ENCODE measurements at places on chromosomes 2 and 18.
A peak's percentile ranks its signal among the peaks of the same experiment; 100 is the strongest.

DNA sequence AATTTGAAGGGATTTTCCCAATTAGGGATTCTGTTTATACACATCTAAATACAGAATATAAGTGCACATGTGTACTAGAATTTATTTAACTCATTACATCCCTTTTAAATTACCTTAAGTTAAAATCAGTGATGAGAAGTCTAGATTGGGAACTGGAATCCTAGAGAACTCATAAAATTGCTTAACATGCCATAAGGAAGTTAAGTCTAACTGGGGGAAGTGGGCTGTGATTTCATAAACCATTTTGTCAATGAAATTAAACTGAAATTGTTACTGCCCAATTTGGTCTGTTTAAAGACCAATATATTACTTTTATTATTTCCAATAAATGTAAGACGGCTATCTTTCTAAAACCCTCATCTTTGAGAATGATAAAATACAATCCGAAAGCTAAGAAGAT is 72.3 kb upstream of the CD226 start:
- H3K27ac ChIP-seq, result no peak overlapping the region
- H3K4me1 ChIP-seq, result no peaks in the 10 kb centered on the region
- H3K36me3 ChIP-seq, result peaks cover 14% of the 10 kb centered on the region
- no peaks in the 10 kb centered on the region for H3K27me3 ChIP-seq
- no peak for DNase-seq
- H3K4me3 ChIP-seq, result no peak overlapping the region

DNA sequence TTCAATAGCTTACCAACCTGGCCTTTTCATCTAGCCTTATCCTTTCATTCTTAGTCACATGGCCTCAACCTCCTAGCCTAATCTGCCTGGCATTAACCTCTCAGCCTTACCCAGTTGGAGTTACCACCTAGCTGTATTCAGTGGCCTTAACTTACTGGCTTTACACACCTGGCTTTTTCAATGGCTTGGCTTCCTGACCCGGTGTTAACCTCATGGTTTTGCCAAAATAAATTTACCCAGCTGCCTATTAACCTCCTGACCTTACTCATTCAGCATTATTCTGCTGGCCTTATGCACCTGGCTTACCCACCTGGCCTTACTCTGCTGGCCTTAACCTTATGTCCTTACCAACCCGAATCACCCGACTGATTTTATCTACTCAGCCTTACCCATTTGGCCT is 135.5 kb upstream of the ZSWIM2 start:
- H3K36me3 ChIP-seq, result no peaks in the 10 kb centered on the region
- H3K27ac ChIP-seq, result no peak overlapping the region
- DNase-seq, result no peak

- DNase-seq, result no peak
- peaks cover 38% of the 10 kb centered on the region for H3K36me3 ChIP-seq
- peaks cover 13% of the 10 kb centered on the region for H3K4me1 ChIP-seq
- H3K27ac ChIP-seq, result no peak overlapping the region
- no peak overlapping the region for H3K4me3 ChIP-seq
- no peaks in the 10 kb centered on the region for H3K27me3 ChIP-seq
Observed at GRCh38 chr2:121372082-121372481, 87.1 kb upstream of the TFCP2L1 start.

DNA sequence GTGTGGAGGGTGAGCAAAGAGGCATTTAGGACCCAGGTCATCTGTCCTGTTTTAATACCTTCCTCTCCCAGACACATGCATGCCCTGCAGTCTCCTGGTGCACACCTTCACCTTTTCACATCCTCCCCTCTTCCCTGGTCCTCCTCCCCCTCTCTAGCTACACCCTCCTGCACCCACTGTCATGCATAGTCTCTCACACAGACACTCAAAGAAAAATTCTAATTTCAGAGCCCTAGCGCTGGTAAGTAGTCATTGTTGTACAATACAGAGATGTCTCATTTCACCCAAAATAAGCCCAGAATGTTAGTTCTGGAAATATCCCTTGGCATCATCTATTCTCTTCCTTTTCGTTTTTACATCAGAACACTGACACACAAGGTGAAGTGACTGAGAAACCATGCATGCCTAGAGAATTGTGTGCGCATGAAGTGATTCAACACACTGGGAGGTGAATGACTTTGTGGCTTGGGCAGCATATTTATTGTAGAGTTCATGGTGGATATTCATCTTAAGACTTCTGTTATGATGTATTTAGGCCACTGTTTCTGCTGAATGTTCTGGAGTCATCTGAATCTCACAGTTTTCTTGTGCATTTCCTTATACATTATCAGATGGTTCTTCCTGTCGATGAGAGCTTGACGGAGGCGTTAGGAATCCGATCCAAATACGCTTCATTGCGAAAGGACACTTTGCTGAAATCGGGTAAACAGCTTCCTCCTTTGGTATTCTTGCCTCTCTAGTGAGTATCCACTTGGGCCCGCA is 69.9 kb downstream of the COA5 start:
- peaks cover 16% of the 10 kb centered on the region for H3K4me1 ChIP-seq
- H3K27ac ChIP-seq, result peak overlapping the region; percentile 24
- no peak for DNase-seq
- H3K36me3 ChIP-seq, result peaks cover 63% of the 10 kb centered on the region
- H3K27me3 ChIP-seq, result no peaks in the 10 kb centered on the region

DNA sequence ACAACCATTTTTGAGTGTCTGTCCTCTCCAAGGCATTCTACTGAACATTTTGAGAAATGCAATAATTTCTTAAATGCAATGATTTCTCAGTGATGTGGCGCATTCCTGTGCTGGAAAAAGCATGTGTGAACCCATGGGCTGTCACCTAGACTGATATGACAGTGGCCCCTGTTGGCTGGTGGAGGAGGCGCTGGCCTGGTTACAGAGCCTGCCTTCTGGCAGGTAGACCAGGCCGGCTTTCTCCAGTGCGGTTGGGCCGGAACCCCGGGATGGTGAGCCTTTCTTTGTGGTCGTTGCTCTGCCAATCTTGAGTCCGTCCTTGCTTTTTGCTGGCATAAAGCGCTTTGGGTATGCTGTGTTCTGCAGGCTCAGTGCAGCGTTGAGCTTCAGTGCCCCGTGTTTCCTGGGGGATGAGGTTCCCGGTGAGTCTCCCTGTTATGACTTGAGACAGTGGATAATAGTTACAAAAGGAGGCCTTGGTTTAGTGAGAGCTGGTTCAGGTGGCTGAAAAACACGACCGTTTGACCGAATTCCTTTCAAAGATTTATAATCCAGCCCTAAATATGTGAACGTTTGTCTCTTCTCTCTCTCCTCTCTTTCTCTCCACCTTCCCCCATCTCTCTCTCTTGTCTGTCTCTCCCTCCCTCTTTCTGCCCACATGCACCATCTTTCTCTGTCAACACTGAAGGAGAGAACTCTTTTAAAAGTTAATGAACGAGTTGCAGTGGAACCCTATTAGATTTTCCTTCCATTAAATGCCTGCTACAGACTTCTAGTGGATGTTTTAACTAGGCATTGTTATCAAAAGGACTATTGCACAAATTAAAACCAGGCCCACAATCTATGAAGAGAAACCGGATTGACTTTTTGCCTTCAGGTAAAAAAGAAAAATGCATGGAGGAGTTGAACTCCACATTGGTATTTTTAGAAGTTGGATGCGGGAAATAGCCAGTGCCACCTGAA is 34.0 kb downstream of the TSHZ1 start:
- H3K27ac ChIP-seq, result peak overlapping the region; percentile 95
- no peaks in the 10 kb centered on the region for H3K27me3 ChIP-seq
- peak overlapping the region; percentile 10 for H3K4me3 ChIP-seq
- peaks cover 86% of the 10 kb centered on the region for H3K4me1 ChIP-seq
- DNase-seq, result no peak

DNA sequence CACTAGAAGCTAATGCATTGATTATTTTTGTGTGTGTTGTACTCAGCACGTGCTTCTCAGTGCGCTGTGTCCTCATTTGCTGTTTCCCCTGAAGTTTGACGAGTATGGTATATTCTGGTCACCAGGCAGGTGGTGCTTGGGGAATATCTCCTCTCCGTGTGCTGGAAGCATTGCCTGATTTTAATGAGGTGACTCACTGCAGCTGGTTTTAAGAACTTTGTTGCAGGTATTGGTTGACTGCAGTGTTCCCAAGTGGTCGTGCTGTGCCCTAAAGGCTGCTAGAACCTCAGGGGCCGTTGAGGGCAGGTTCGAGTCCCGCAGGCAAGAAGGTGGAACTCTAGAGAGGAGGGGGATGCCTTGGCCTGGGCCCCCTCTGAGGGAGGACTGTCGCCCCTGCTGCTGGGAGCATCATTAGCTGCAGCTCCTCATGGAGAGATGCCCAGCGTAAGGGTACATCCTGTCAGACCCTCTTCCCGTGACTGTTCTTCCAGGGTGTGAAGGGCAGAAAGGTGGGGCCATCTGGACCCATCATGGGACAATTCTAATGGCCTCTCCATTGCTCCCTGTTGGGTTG is 82.6 kb downstream of the AGAP1 start:
- no peak for DNase-seq
- H3K4me1 ChIP-seq, result peaks cover 18% of the 10 kb centered on the region
- no peak overlapping the region for H3K27ac ChIP-seq
- no peaks in the 10 kb centered on the region for H3K36me3 ChIP-seq
- no peaks in the 10 kb centered on the region for H3K27me3 ChIP-seq

GRCh38 chr18:62479574-62479973 is 43.3 kb upstream of the ZCCHC2 start:
- no peak overlapping the region for H3K27ac ChIP-seq
- H3K4me1 ChIP-seq, result no peaks in the 10 kb centered on the region
- peaks cover 82% of the 10 kb centered on the region for H3K27me3 ChIP-seq
- DNase-seq, result no peak
- no peaks in the 10 kb centered on the region for H3K36me3 ChIP-seq
- H3K4me3 ChIP-seq, result no peak overlapping the region

GRCh38 chr2:105237045-105237765 is 4.3 kb upstream of the GPR45 start:
- no peak overlapping the region for H3K4me3 ChIP-seq
- no peak overlapping the region for H3K27ac ChIP-seq
- peaks cover 9% of the 10 kb centered on the region for H3K27me3 ChIP-seq
- no peak for DNase-seq
- no peaks in the 10 kb centered on the region for H3K36me3 ChIP-seq

DNA sequence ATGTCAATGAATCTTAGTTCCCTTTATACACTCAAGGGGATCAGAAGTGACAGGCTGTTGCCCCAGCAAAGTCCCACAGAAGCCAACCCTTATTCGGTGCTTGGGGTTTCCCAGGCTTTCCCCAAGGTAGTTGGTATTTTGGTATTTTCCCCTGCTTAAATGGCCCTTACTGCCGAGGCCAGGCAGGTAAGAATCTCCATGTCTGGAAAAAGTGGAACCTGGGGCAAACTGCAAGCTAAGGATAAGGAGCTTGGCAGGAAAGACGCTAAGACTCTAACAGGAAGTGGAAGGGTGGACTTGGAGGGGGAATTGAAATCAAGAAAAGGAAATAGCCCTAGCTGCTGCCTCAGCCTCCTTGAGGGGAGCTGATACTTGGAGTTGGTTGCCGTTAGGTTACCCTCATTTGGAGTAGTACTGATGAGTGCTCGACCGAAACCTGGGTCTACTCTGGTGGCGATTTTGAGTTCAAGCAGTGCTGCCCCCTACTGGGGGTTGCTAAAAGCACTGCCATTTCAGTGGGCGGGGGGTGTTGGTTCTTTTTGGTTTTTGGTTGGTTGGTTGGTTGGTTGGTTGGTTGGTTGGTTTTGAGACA is 3.3 kb upstream of the GPBAR1 start:
- peak overlapping the region; percentile 53 for H3K27ac ChIP-seq
- peaks cover 59% of the 10 kb centered on the region for H3K36me3 ChIP-seq
- H3K4me1 ChIP-seq, result peaks cover 7% of the 10 kb centered on the region
- H3K4me3 ChIP-seq, result peak overlapping the region; percentile 44

GRCh38 chr2:8629402-8629801 is 52.5 kb upstream of the ID2 start:
- H3K4me1 ChIP-seq, result no peaks in the 10 kb centered on the region
- no peaks in the 10 kb centered on the region for H3K27me3 ChIP-seq
- H3K36me3 ChIP-seq, result no peaks in the 10 kb centered on the region
- DNase-seq, result no peak
- H3K27ac ChIP-seq, result no peak overlapping the region

DNA sequence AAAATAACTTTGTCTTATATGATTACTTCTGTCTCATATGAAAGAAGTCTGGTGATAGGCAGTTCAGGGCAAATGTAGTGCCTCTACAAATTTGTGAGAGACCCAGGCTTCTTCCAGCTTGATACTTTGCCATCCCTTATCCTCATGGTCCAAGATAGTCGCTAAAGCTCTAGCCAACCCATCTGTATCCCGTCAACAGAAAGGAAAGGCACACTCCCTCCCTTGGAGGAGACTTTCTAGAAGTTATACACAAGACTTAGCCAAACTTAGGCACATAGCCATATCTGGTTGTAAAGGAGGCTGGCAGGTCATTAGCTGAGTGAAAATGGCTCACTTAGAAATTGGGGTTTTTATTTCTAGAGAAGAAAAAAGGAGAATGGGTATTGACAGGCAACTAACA is 14.3 kb upstream of the EHBP1 start:
- peaks cover 2% of the 10 kb centered on the region for H3K36me3 ChIP-seq
- H3K27ac ChIP-seq, result no peak overlapping the region
- no peak overlapping the region for H3K4me3 ChIP-seq
- H3K27me3 ChIP-seq, result peaks cover 73% of the 10 kb centered on the region

DNA sequence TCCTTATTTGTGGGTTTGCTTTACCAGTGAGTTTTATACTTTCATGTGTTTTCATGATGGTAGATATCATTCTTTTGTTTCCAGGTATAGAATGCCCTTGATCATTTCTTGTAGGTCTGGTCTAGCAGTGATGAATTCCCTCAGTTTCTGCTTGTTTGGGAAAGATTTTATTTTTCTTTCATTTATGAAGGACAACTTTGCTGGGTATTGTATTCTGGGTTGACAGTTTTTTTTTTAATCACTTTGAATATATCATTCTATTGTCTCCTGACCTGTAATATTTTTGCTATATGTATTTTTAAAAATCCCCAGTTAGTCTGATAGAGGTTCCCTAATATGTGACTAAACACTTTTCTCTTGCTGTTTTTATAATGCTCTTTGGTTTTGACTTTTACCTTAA is 58.3 kb upstream of the GALNT3 start:
- H3K27me3 ChIP-seq, result no peaks in the 10 kb centered on the region
- H3K4me1 ChIP-seq, result no peaks in the 10 kb centered on the region
- no peaks in the 10 kb centered on the region for H3K36me3 ChIP-seq
- H3K27ac ChIP-seq, result no peak overlapping the region

DNA sequence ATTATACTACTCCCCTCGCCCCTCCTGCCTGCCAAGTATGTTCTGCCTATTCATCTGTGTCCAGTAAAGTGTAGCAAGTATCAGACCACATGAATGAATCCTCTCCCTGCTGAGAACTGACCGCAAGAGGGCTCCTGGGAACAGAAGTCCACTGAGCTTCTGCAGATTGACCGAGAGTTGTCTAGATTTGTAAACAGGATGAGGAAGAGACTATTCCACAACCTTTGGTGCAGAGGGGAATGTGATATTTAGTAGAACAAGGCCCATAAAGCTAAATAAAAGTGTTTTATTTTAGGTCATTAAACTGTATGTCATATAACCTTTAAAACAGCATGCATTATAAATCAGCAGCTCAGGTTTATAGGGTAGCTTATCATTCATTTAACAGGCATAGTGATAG is 377.0 kb downstream of the DCC start:
- no peak for DNase-seq
- no peaks in the 10 kb centered on the region for H3K27me3 ChIP-seq
- no peak overlapping the region for H3K4me3 ChIP-seq
- H3K27ac ChIP-seq, result no peak overlapping the region
- no peaks in the 10 kb centered on the region for H3K36me3 ChIP-seq

Measured in central memory CD8-positive, alpha-beta T cell (primary cell).